ENCODE measurements at places on chromosomes 6 and 20.

DNA sequence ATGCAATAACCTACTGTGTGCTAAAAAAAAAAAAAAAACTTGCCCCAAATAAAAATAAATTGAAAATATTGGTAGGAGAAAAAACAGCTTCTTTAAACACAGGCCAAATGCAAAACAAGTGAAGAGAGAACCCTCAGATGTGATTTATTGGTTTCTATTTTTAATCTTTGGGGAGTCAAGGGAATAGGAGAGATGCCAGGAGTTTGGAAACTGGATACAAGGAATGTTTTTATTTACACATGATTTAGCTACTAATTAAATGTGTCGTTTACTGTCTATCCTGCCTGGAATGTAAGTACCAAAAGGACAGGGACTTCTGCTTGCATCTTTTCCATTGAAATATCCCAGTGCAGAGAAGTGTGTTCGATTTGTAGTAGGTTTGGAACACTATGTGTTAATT is 810.7 kb downstream of the MAFB start:
- no peak for DNase-seq

GRCh38 chr6:44036699-44037101 is 90.6 kb downstream of the MRPL14 start:
- DNase-seq = no peak

GRCh38 chr6:168294901-168295300 is 24.7 kb downstream of the DACT2 start:
- DNase-seq = no peak

- DNase-seq = no peak
Observed at GRCh38 chr6:130377915-130378314, 12.1 kb downstream of the TMEM200A start.

DNA sequence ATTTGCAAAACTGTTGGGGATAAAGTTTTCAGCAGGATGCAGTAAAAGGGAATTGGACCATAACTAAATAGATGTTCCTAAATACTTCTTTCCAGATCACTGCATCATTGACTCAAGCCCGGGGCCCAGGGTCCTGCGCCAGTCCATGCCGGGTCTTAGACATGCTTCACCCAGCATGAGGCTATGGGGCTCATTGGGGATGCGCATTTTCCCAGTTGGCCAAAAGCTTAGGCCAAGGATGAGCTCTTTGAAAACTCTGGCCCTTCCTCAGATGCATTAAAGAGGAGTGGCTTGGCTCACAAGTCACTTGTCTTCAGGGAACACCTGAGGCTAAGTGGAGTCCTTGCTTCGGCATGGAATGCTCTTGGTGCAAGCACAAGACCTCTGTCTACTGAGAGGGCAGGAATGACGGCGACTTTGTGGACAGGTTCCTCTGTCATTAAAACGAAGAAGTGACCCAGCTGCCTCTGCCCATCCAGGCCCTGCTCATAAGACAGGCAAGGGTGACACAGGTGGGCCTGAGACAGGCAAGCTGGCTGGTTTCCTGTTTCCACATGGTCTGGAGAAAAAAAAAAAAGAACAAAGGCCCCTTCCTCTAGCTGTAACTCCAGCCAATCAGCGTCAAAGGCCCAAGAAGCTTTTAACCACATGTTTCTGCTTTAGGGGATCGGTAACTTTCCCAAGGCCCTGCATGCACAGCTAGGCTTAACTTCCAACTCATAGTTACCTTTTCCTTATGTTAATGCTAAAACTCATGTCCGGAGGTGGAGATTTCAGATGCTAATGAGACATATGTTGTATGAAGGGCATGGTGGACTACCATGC is 81.4 kb upstream of the CDH4 start:
- no peak for DNase-seq

- no peak for DNase-seq
Observed at GRCh38 chr20:38650010-38650409, 48.4 kb downstream of the ARHGAP40 start.

DNA sequence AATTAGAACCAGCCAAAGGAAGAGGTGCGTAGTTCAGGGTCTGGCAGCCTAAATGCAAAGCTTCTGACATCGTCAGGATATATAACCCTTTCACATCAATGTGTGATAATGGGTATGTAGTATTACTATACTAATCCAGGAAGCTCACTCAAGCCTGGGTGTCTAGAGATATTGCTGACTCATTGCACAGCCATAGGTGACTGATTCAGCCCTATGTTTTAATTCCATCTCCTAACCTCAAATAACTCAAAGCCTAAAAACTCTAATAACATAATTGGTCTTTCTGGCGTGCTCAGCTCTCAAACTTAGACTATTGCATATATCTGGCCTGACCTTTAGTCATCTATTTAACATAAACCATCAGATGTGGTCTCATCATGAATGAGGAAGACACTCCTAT is 658.4 kb downstream of the TBC1D32 start:
- no peak for DNase-seq

DNA sequence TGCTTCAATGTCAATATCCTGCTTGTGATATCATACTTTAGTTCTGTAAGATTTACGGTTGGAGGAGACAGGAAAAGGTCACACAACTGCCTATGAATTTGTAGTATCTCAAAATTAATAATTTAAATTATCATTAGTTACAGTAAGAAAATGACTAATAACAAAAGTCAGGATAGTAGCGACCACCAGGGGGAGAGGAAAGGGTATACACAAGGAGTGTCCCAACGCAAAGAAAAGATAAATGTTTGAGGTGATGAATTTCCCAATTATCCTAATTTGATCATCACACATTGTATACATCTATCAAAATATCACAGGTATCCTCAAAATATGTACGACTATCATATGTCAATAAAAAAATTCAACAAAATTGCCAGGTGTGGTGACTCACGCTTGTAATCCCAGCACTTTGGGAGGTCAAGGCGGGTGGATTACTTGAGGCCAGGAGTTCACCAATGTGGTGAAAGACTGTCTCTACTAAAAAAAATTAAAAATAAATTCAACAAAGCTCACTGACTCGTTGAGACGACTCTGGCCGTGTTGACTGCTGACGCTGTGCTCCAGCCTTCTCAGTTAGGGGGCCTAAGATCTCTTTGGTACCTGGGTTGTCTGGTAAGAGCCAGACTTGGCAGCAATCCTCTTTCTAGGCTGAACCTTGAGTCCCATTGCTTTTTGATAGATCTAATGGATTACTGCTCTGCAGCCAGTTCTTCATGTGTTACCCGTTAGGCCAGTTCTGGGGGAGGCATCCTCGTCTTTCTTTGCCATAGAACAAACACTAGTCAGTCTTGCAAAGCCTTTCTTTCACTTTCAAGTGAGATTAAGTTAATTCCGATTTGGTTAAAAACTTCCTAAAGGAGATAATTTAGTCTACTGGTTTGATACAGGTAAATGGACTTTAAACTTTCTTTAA is 9.0 kb upstream of the OVOL2 start:
- DNase-seq = no peak

- no peak for DNase-seq
Observed at GRCh38 chr20:45223136-45223535, 2.0 kb downstream of the SEMG2 start.

GRCh38 chr6:19803331-19804204 is 33.6 kb upstream of the ID4 start:
- DNase-seq = no peak

GRCh38 chr6:16731478-16732051 is 29.7 kb downstream of the ATXN1 start:
- no peak for DNase-seq

DNA sequence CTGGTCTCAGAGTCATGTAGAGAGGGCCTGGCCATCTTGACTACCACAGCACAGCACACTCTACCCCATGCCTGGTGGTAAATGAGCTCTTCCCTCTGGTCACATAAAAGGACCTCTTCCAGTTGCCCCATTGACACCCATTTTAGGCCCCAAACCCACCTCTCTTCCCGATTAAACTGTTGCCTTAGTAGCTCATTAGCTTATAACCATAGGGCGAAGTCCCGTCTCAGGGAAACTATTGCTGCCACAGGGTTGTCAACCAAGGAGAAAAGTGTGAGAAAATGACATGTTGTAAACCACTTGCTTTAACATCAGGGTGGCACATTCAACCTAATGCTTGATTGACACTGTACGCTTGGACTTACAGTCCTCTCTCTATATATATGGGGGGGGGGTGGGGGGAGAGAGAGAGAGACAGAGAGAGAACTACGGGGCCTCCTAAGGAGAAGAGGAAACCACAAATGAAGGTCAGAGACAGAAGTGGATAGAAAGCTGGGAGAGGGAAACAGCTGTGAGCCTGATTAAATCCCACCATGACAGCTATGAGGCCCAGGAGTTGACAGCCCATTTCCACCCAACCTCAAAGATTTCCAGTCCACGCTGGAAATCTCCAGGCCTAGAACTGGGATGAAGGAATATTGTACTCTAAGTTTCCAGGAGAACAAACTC is 14.9 kb upstream of the BTN1A1 start:
- no peak for DNase-seq

- no peak for DNase-seq
Observed at GRCh38 chr20:958936-959815, 42.9 kb downstream of the RSPO4 start.

Data from D341Med (cell line).